Activated CD4-positive, CD25-positive, alpha-beta regulatory T cell (primary cell): ENCODE measurements at places on chromosomes 13 and 19.

GRCh38 chr13:41199526-41199925 is 5.2 kb upstream of the KBTBD7 start:
- no peak for DNase-seq

- no peak for DNase-seq
Observed at GRCh38 chr13:21739771-21740170, 68.9 kb downstream of the FGF9 start.

DNA sequence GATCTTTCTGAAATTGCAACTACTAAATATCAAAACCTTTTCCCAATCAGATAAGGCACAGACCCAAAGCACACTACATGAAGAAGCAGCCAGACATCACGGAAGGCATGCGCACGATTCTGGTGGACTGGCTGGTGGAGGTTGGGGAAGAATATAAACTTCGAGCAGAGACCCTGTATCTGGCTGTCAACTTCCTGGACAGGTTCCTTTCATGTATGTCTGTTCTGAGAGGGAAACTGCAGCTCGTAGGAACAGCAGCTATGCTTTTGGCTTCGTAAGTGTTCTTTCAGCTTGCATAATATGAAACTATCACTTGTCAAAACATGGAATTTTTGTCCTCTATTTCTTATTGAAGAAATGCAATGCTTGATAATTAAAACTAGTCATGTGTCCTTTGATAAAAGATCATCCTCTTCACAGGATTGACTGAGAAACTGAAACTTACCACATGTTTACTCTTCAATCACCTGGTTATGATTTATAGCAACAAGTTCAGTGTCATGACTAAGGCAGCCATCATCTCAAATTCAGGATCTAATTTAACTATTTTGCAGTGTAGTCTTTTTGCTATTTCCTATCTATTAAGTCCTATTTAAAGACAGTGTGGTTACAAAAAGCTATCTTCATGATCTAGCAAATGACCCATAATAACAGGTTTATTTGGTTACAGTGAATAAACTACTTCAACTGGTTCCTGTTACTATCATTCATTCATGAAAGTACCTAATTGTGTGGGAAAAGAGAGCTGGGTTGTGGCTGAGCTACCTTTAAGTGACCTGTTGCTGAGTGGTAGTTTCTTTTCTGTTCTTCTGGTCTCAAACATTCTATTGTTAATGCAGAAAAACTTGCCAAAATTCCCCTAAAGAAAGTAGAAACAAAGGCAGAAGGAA is 6.5 kb downstream of the CCNA1 start:
- DNase-seq, result no peak

- no peak for DNase-seq
Observed at GRCh38 chr13:77034881-77035280, 7.9 kb upstream of the FBXL3 start.

DNA sequence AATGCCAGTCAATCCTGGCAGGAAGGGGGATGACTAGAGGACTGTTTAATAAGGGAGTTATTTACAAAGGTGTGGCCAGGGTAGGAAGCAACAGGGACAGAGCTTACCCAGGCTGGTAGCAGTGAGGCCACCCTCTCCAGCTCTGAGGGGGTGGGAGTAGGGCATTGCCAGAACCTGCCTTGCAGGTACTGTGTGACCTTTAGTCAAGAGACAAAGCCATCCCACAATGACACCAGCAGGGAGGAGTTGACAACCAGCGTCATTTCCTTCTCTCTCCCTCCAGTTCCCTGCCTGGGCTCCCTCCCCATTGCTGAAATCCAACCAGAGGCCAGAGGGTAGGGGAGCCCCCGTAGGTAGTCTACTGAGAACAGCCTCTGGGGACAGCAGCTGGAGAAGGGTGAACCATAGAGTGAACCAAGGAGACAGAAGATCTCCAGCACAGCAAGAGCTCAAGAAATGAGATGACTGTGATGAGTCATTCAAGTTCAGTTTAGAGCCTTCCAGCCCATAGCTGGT is 33.3 kb upstream of the SPATA13 start:
- no peak for DNase-seq

DNA sequence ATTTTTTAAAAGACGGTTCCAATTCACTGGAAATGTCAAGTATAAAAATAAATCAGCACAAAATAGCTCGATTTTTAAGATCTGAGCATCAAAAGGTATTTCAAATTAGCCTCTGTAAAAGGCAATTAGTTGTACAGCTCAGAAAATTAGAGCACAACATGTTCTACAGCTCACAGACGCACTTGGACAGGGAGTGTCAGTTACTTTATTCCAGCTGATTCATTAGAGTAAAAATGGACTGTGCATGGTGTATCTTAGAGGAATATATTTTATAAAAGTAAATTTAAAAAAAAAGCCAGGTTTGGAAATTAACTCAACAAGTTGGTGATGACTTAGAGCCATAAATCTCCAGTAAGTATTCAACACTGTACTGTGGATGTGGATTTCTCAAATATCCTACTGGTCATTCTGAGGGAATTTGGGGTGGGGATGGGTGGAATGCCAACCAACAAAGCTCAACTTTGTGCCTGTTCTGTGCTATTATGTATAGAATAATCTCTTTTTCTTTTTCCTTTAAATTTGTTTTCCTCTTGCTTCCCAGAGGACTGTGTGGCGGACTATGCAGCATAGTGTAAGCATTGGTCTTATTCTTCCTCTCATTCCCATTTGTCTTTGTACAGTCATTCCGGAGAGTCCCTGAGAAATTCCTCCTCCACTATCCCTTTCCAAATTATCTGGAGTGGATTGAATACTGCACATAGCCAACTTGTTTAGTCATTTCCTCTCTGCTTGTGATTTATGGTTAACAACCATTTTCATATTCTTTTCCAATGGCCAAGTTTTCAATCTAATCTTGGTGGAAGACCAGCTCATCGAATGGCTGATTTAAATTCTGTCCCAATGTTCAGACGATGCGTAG is 169.3 kb downstream of the DCT start:
- no peak for DNase-seq

- DNase-seq, result no peak
Observed at GRCh38 chr19:33300894-33301143, 1.5 kb downstream of the CEBPA start.

DNA sequence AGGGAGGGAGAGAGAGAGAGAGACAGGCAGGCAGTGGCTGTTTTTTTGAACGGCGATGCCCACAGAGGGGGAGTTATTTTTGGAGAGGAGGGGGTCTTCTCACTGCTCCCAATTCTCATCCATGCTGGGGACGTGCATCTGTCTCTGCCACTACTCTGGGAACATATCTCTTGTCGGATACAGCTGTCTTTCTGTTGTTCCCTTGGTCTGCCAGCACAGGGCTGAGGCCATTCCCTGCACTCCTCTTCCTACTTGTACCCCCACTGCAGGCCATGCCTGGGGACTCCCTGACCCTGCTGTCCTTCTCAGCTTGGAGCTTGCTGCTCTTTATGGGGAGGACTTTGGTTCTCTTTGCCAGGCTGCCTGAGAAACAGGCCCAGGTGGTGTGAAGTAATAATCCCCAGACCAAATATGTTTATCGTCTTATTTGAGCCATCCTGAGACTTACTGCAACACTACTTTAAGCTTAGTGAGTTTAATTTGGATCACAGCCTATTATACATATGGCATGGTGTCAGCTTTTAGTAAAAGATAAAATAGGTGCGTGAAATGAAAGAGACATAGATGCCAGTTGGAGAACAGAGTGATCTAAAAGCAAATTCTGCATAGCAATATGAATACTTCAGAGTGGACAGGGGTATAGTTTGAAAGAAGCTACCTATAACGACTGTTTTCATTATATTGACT is 19.1 kb downstream of the LRCH1 start:
- DNase-seq, result no peak

DNA sequence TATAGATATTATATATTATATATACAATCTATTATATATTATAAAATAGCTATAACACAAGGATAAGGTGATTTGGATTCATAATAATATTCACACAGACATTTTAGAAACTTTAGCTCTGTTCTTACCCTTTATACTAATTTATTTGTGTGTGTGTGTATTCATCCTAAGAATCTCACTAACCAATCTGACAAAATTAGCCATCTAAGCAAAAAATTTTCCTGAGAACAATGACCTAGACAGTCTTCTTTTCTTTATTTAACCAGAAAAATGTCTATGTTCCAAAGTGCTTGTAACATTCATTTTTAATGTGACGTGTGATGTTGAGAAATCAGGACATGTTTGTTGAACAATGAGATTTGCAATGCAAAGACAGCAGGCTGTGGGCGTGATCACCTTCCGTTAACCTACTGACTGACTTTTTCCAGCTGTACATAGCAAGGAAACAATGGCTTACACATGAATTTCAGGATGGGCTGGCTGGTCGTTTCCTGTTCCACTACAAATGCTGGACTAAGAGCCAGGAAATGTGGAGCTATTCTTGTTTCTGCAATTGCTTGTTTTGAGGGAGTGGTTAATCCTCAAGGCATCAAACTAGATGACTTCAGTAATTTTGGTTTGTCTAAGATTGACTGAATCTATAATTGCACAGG is 634.6 kb upstream of the ARGLU1 start:
- DNase-seq, result no peak

GRCh38 chr13:52782471-52783448 is 43.1 kb upstream of the CNMD start:
- DNase-seq, result no peak

DNA sequence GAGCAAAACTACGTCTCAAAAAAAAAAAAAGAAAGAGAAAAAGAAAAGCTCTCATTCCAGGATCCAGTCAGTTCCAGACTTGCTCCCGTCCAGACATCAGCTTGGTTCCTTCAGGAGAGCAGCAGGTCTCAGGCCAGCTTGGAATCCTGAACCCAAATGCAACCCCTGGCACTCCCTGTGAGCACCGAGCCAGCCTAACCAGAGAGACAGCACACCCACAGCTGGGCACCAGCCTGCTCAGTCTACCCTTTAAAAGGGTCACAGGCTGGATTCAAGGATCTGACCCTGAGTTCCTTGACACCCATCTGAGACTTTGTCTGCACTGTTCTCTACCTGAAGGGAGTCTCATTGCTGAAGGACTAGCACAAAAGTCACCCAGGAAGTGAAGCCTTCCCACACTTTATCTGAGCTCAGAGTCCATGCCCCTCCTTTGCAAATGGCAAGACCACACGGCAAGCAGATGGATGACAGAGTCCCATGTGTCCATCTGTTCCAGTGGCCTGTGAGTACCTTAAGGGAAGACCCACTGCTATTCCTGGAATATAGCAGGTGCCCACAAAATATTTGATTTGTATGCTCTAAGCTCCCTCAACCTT is 1.4 kb downstream of the PEPD start:
- DNase-seq, result no peak

DNA sequence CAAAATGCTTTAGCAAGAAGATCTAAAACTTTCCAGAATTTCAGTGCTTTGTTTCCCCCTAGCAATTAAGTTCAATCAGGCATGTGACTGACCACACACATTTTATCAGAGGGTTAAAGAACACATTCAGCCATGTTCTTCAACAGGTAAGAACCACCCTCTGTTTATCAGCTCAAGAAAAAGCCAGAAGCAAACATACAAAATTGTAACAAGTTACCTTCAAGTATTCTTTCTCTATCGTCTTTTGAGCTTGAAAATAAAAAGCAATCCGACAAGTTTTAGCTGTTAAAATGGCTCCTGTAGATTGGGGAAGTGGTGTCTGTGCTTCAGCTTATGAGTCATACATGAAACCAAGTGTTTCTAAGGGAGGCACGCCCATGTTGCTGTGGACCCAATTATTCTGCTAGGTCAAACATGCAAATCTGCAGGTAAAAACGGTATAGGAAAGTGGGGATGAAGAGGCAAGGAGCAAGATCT is at the start of gene ELF1:
ELF1 (minus strand) TSS at position 306 of the 477 bp plus-strand sequence. CDS start 37,262 bp downstream, outside the sequence.
- DNase-seq, result no peak

- DNase-seq, result no peak
Observed at GRCh38 chr19:17743874-17744580, 7.2 kb upstream of the FCHO1 start.

DNA sequence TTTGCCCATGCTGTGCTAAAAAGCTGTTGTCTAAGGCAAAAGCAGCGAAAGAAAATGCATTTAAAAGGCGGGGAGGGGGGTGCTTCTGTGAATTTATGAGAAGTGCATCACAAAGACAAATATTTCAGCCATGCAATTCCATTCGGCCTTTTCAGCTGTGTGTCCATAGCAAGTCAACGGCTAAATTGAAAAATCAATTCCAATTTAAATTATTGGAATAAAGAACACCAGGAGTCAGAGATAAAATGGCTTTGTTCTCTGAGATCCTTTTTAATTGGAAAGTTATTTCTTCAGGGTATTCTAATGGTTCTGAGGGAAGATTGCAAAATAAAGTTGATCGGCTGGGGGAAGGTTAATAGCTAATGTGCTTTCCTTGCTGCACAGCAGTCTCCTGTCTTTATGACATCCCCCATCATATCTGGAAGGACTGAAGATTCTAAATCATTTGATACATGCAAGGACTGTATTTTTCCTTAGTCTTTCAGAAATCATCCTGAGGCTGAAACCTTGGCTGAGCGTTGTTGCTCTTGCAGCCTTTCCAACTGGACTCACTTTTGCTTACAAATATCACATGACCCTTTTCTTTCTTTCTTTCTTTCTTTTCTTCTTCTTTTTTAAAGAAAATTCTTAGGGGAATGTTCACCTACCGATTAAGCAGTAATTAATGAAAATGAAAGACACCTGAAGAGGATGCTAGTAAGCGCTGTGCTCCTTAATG is 647.1 kb downstream of the DACH1 start:
- no peak for DNase-seq

DNA sequence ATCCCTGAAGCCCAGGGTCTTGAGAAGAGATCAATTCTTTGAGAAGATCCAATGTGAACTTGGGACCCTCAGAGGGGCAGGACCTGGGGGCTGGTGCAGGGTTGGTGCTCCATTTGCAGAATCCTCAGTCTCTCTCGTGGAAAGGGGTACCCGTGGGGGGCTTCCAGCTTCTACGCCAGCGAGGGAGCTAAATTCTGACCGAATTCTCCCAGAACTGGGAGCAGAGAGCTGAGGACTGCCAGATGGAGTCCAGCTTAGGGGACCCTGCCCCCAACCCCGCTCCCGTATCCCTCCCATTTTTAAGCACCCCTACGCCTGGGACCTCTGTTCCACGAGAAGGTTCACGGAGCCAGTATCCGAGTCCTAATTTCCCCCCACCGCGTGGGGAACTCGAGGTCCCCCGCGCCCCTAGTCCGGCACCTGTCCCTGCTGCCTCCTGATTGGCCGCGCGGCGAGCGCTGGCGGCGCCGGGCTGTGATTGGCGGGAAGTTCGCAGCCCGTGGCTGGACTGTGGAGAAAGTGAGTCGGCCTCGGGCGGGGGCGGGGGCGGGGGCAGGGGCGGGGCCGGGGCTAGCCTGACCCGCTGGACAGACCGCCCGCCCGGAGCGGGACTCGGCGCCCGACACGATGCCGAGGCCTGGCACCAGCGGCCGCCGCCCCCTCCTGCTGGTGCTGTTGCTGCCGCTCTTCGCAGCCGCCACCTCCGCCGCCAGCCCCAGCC is 4.4 kb upstream of the LTBP4 start:
- DNase-seq, result no peak
